ENCODE measurements at places on chromosomes 2 and 18.

GRCh38 chr18:79384834-79385233 lies 10.9 kb upstream of the NFATC1 start:
- no peak for DNase-seq

- no peak for DNase-seq
Observed at GRCh38 chr2:71067567-71068217, 756 bp upstream of the NAGK start.

- DNase-seq = no peak
Observed at GRCh38 chr18:9101730-9102507, 580 bp upstream of the NDUFV2 start.

- DNase-seq = no peak
Observed at GRCh38 chr18:74438091-74438490, 19.0 kb downstream of the DIPK1C start.

DNA sequence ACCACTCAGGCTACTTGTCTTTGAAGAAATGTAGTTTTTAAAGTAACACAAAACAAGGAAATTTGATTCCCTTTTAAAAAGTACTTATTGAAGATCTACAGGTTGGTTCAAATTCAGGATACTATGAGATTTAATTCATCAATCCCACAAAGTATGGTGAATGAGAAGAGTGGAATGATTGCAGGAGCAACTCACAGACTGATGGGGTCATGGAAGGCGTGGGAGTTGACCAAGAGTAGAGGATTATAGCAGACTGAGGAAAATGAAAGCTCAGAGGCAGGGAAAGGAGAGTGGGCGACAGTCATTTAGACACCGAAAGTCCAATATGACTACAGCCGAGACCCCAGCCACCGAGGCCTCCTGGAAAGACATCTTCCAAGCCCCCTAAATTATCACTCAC lies 12.5 kb upstream of the DAPL1 start:
- no peak for DNase-seq

DNA sequence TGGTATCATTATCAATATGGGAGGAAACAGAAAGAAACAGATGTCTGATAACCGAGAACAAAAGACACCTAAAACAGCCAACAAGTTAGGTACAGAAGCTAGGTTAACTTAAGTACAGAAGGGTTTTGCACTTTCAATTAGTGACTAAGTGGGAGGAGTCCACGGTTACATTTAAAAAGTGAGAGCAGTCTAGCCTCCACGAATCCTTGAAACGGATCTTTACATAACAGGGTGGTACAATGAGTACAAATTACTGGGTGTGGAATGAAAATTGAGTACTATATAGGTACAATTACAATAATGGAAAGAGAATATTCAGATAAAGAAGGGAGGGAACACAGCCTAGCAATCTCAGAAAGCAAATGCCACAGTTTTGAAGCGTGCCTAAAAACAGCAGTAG lies 76.6 kb downstream of the TLK1 start:
- DNase-seq = no peak

- no peak for DNase-seq
Observed at GRCh38 chr2:94990956-94991355, 34.6 kb upstream of the MAL start.

DNA sequence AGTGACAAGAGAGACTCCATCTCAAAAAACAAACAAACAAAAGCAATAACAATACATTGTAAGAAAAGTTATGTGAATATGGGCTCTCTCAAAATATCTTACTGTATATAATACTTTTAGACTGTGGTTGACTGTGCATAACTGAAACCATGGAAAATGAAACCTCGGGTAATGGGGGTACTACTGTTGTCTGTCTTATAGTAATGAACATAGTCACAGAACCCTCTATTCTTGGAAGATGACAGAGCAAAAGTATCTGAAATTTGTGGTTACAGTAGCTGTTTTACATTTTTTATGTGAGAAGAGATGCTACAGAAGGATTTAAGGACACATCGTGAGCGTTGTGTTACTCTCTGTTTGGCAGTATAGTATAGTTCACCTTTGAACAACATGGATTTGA lies 60.5 kb downstream of the MAP4K4 start:
- DNase-seq = no peak

GRCh38 chr2:12616456-12617156 lies 100.1 kb upstream of the TRIB2 start:
- no peak for DNase-seq

- DNase-seq = no peak
Observed at GRCh38 chr18:58662118-58662517, 9.1 kb upstream of the MALT1 start.

DNA sequence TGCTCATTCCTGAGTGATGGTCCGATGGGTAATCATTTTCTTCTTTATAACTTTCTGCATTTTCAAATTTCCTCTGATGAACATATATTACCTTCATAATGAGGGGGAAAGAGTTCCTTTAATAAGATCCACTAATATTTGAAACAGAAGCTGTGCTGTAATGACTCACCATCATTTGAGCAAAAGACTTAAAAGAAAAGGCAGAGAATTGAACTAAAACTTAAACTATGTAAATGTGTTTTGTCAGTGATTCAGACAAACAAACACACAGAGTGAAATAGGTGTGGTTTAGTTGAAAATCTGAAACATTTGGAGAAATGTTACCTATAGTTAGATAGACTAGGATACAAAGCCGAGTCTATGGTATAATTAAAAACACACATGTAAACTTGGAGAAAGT lies 209.6 kb downstream of the STK39 start:
- no peak for DNase-seq

GRCh38 chr18:36602620-36603019 lies 226.2 kb downstream of the TPGS2 start:
- no peak for DNase-seq

All from fibroblast of skin of left quadriceps (primary cell).